ENCODE measurements at places on chromosomes 2 and 18. TPM values are rescaled to one million over a fixed set of nuclear protein-coding genes. Genes with fewer than 3 reads are reported as not detected.

Gene ALPP
- total RNA-seq, result not detected

Gene FBXO48
- total RNA-seq, result 0.44 TPM

Gene IMMT
- 92.1 TPM for total RNA-seq

Gene ARHGAP15
- total RNA-seq, result not detected

Gene GALNT3
- total RNA-seq, result 4.6 TPM

Gene MTA3
- 32.4 TPM for total RNA-seq

Gene SP9
- total RNA-seq, result not detected

Gene SERPINB10
- total RNA-seq, result 1.1 TPM

Gene NYAP2
- total RNA-seq, result not detected

Gene NT5DC4
- total RNA-seq, result not detected
